ENCODE measurements at places on chromosomes 7 and 10.

- DNase-seq, result no peak
Observed at GRCh38 chr10:44424957-44425356, 40.1 kb upstream of the CXCL12 start.

DNA sequence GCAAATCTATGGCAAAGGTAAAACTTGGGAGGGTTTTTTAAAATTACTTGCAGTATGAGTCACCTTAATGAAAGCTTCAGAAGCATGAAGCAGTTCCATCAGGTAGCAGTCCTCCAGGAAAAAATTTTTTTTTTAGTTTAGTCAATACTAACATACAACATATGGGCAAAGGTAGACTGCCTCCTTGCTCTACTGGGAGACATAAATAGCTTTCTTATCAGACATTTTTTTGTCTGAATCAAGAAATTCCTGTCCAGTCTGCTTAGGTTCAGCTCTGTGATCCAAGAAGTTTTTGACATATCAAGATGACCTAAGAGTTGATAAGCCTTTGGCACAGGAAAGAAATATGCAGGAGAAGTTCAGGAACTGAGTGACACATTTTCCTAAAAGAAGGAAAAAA, 171.5 kb upstream of the TCF7L2 start:
- no peak for DNase-seq

- no peak for DNase-seq
Observed at GRCh38 chr7:18429547-18429946, 66.0 kb upstream of the HDAC9 start.

- DNase-seq, result no peak
Observed at GRCh38 chr10:81963606-81964005, 88.6 kb downstream of the NRG3 start.

GRCh38 chr10:94725871-94726270, 36.6 kb upstream of the CYP2C19 start:
- no peak for DNase-seq

- no peak for DNase-seq
Observed at GRCh38 chr7:55977831-55978230, 13.4 kb downstream of the NIPSNAP2 start.

GRCh38 chr10:107033799-107034422, 130.6 kb downstream of the SORCS1 start:
- no peak for DNase-seq

GRCh38 chr10:44907556-44907955, 3.6 kb upstream of the TMEM72 start:
- no peak for DNase-seq

Data from CD4-positive, alpha-beta T cell treated with Interleukin-6 for 4 hours (primary cell).